CD4-positive, alpha-beta T cell (primary cell): ENCODE measurements at places on chromosomes 1 and 21.

DNA sequence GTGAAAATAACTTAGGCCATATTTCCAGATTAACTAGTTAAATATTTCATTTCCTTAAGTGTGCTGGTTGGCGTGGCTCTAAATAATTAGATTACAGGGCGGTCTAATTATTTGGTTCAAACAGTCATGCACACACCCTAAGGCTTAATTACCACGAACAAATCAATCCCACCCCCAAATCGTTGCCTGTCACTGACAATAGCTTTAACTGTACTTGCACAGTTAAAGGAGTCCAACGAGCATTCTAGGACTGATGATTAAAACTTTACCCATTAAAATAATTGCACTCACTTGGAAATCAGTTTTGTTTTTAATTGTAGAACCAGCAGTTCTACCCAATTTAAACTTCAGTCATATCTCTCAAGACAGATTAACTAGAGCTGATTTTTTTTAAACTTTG is 1.5 kb upstream of the POU2F1 start:
- DNase-seq = no peak

DNA sequence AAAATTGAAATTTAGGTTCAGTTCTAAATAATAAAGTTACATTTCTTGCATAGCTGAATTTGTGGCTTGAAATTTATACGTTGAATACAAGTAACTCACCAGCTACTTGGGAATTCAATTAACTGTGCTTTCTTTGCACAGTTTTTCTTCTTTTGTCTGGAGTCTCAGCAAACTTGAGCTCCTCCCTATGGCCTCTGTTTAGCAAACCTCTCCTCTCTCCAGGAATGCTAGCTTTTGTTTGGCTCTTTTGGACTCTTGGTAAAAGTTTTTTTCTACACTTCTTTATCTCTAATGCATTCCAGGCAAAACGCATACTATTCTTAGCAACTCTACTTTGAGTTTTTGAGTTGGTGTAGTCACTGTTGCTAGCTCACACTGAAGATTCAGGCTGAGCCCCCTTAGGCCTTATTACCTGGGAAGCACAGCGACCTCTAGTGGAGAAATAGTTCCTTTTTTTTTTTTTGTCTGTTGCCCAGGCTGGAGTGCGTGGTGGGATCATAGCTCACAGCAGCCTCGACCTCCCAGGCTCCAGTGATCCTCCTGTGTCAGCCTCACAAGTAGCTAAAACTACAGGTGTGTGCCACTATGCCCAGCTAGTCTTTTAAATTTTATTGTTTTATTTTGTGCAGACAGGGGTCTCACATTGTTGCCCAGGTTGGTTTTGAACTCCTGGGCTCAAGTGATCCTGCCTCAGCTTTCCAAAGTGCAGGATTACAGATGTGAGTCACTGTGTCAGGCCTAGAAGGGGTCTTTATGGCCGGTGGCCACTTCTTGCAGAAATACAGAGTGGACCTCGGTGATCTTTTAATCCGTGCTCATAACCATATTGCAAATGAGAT is 61.7 kb downstream of the CASQ2 start:
- DNase-seq = no peak

- no peak for DNase-seq
Measured at GRCh38 chr1:79969886-79970285, 963.4 kb upstream of the ADGRL4 start.

GRCh38 chr21:31293986-31294385 is 50.1 kb downstream of the TIAM1 start:
- DNase-seq = no peak

DNA sequence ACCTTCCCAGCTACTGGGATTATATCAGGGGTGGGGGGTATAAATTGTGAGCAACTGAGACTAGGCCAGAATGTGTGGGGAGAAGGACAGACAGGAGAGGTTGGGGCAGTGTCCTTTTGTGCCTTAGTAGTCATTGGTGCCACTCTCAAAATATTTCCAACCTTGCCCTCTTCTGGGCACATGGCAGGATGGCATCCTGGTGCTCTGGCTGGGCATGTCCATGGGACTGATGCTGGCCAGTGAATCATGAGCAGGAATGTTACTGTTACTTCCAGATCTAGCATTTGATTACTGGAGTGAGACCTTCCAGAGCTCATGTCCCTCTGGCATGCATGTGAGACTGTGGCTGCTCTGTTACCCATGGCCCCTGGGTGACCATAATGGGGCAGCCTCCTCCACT is 151.2 kb downstream of the MATN1 start:
- DNase-seq = no peak

DNA sequence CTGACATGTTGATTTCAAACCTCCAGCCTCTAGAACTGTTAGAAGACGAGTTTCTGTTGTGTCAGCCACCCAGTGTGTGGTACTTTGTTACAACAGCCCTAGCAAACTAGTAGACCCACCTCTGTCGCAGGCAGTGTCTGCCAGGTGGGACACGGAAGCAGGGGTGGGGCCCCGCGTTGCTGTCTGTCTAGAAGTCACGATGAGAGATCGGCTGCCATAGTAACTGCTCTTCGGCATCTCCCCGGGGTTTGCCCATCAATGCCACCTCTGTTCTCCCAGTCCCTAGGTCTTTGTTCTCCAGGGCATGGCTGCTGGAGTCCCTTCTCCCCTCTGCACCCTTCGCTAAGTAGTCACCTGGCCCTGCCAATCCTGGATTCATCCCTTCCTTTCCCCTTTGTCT is 15.2 kb upstream of the CLSTN1 start:
- no peak for DNase-seq

- DNase-seq = no peak
Measured at GRCh38 chr1:206000641-206001339, 2.4 kb downstream of the RAB7B start.

GRCh38 chr1:216902669-216903381 is 179.6 kb upstream of the ESRRG start:
- DNase-seq = no peak

DNA sequence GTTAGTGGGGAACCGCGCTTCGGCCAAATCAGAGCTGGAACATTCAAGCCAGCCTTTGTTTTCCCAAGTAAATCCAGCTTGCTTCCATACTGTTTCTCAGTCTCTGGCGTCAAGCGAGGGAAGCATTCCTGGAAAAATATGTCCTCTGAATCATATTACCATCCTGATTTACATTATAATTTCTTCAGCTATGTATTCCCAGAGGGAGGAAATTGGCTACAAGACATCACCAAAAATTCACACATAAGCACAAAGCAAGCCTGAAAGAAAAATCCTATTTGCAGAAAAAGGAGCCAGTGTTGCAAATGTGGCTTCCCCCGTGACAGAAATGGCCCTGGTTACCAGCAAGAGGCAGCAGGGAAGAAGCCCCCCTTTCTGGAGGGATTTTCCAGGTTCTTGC is 233.3 kb downstream of the KCNJ6 start:
- DNase-seq = no peak

DNA sequence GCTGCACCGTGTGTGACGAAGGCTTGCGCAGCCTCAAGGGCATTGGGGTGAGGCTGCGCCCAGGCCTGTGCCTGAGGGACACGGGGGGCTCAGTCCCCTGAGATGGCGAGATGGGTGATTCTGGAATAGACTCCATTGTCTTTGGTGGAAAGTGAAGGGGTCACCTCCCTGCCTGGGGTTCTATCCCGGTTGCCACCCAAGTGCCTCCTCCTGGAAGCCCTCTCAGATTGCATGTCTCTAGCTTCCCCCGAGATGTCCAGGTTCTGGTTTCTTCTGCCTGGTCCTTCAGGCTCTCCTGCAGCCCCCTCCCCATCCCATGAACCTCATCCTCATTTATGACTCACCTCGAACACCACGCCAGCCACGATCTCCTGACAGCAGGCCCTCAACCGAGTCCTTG is 22.3 kb upstream of the MFN2 start:
- no peak for DNase-seq

DNA sequence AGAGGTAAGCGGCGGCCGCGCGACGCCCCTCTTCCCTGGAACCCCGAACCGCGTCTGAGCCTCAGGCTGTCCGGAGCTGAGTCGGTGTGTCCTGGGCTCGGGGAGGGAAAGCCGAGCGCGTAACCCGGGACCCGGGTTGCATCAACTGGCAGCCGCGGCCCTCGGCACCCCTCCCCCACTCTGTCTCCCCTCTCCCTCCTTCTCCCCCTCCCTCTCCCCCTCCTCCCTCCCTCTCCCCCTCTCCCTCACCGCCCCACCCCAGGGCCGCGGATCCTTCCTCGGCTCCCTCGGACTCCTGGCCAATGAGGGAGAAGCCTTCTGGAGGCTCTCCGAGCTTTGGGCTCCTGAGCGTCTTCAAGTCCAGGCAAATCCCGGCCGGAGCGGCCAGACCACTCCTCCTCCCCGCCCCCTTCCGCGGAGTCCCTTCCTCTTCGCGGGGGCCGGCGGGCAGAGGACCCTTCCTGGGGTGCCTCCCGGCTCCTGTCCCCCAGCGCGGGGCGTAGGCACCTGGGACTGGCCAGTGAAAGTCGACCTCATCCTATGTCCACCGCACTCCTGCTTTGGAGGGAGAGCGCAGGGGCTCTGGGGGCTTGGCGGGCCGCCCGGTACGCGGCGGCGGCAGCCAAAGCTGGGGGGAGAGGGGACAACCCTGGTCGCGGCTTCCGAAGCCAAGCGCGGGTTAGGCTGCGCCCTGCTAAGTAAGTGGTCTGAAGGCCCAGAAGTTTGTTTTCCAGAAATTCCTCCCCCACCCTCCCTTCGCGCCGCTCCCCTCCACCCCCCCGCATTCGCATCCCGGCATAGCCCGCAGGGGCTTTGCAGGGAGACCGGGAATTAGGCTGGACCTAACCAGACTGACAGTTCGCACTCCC is 850 bp downstream of the SESN2 start:
- DNase-seq = no peak

DNA sequence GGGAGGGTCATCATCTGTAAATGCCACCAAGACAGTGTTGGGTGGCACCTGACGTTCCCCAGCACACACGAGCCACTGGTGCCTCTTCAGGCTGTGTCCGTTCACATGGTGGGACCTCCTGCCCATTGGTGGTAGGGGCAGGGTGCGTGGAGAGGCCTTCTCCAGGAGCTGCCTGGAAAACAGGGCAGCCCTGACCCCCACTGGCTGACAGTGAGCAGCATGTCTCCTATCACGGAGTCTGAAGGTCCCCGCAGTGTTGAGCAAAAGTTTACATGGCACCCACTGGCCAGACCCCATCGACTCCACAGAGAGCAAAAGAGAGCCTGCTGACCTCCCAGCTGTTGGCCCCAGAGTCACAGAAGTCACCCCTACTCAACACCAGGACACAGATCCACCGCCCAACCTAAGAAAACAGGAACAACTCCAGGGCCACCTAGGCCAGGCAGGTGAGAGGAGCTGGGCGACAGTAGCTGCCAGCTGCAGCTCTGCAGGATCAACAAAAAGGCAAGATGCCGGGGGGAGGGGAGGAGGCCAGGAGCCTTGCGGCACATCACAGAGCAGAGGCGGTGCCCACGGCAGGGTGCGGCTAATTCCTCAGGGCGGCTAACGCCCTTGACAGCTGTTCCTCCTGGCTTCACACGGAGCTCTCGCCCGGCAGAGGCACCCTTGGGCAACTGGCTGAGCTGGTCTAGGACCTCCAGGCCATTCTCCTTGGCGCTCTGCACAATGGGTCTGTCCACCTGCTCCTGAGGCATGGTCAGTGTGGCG is 14.4 kb upstream of the IFI6 start:
- DNase-seq = no peak
